ENCODE measurements at places on chromosomes 12 and 14.
A peak's percentile ranks its signal among the peaks of the same experiment; 100 is the strongest.

DNA sequence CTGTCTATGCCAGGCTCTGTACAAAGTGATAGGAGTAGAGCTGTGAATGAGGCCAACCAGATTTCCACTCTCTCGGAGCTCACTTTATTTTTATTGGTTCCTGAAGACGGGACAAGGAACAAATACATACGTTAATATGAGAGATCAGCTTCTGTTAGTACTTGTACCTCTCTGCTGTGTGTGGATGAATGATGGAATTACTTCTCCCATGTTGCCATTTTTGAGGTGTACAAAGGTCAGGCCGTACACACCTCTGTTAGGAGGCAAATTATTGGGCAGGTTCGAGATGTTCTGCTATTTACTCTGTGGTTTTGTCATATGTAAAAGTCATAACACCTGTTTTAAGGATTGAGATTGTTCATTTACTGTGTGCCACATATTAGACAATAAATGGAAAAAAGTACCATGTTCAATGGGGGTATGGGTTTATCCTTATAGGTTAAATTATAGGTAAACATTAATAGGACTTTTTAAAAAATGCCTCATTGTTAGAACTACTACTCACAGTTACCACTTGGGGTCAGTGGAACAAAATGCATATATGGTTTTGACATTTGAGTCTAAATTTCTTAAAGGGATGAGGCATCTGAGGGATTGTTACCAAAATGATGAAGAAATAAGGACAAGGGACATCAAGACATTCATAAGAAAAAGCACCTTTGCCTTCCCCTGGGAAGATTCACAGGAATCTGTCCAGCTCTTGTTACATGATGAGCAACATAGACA is 26.9 kb downstream of the WBP11 start:
- peak; percentile 47 for DNase-seq

DNA sequence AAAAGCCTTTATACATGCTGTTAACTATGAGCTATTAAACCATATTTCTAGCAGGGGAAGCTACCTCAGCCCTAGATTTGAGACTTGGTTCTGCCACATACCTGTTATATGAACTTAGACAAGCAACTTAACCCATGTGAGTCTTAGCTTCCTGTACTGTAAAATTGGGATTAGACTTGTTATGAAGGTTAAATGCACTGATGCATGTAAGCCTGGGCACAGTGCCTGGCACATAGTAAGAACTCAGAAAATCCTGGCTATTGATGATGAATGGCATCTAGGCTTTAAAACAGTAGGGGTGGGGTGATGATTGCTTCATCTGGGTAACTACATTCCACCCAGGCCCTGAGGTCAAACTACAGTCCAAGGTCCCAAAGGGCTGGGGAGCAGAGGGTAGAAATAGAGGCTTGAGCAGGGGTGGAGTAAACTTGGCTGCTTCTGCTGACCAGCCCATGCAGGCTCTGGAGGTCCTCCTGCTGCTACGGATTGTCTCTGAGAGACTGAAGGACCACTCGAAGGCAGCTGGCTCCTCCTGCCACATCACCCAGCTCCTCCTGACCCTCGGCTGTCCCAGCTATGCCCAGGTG is 11.3 kb downstream of the ESPL1 start:
- DNase-seq: no peak

DNA sequence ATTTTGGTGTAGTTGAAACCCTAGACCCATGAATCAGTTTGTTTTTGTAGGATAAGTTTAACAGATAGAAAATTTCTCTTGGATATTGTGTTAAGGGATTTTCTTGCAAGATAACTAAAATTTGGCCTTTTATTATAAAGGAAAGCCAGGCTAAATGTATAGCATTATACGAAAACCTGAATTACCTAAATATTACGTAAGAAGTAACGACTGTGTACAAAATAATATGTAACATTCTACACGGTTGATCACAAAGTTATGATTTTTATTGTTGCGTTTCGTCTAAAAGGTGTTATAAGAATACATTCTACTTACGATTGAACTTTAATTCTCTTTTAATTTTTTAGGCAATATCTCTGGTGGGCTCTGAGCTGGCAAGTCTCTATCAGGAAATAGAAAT is 63.9 kb downstream of the KNTC1 start:
- DNase-seq: no peak

DNA sequence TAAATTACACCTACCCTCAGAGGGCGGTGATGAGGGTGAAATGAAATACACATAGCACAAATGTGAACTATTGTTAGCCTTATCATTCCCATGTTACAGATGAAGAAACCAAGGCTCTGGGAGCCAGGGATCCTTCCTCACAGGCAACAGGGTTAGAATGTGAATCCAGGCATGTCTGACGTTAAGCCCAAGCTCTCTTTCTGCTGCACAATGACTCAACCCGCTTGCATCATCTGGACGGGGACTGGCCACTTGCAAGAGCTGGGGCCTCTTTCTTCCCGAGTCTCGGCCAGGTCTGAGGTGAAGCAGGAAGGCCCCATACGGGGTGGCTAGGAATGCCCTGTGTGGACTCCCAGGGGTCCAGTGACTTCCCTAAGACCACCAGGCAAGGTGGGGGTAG is 105.2 kb downstream of the RBM19 start:
- no peak for DNase-seq

DNA sequence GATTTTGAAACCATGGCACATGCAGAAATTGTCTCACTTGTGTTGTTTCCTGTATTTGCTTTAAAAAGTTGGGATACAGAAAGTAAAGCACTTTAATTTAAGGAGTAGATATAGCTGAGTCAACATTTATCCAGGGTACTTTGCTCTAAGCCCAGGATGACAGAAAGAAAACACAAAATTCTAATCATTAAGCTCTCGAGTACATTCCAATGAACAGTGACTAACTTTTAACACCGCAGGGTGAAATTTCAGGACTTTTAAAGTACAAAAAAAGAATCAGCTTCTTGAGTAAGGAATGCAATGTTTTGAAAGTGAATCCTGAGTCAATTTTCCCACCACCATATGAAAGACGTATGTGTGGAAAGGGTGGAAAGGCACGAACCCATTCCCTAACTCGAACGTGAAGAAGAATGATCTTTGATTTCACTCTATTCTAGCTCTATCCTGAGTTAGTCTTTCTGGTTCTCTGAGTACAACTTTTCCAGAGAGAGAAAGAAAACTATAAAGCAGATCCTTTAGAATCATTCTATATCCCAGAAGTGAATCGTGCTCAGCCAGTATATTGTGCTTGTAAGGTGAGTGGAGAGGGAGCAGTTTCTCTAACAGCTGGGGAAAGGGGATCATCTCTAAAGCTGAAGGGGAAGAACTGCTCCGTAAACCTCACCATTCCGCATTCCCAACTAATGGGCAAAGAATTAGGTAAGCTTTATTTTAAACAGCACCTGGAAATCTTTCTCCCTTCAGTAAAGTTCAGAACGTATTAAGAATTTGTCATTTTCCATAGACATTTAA is 779.0 kb upstream of the FLRT2 start:
- DNase-seq: no peak

- DNase-seq: peak; percentile 22
Measured at GRCh38 chr12:123231931-123232330, 1.0 kb downstream of the MPHOSPH9 start.

- DNase-seq: no peak
Measured at GRCh38 chr12:48910196-48910595, 15.1 kb downstream of the FKBP11 start.

DNA sequence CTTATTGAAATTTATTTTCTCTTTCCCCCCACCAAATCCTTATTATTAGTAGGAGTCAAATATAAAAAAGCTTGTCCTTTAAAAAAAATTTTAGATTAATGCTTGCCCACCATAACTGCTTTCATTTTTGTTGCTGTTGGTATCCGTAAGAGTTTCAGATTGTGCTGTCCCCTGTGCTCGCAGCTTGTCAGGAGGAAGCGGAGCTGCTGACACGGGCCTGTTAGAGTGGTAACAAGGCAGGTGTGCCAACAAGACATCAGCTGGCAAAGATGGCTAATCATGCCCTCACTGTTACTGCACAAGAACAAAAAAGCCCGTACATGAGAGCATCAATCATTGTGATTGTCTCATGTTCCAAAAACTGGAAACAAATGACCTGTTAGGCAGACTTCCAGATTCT is 148.4 kb downstream of the ALG10B start:
- DNase-seq: no peak

Data from NAMALWA (cell line).